ENCODE measurements at places on chromosomes 1 and 21.

DNA sequence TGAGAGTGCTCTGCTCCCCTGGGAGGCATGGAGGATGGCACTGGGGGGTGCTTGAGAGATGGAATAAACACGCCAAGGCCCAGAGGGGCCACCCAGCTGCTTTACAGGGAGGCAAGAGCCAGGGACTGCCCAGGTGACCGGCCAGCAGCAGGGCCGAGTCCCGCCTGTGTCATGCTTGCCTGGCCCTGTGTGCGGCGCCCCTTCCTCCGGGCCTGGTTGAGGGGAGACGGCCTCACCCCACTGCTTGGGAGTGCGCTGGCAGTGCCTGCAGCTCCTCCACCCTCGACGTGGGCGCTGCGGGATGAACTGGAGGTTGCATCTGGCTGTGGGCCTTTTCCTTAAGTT, 33.1 kb upstream of the COL6A2 start:
- DNase-seq, result no peak

DNA sequence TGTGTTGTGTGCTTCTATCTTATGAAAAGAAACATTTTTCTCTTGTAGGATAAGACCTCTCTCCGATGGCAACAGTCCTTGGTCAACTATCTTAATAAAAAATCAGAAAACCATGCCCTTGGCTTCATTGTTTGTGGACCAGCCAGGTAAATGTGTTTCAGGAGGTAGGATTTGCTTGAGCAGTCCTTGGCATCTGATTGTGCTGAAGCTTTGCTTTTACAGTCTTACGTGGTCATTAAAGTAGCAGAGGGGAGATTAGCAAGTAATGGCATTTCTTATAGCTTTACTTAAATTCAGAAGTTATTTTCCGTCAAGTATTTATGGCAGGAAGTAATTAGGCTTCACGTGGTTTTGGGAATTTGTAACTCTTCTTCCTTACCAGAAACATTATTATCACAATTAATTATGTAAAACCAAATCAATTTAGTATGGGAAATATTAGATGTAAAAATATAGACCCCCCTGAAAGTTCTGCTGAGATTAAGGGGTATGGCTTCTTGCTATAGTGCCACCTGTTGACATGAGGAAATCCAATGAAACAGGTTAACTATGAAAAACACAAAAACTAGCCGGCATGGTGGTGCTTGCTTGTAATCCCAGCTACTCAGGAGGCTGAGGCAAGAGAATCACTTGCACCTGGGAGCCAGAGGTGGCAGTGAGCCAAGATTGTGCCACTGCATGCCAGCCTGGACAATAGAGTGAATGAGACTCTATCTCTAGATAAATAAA, 49.0 kb downstream of the MAP3K21 start:
- no peak for DNase-seq

DNA sequence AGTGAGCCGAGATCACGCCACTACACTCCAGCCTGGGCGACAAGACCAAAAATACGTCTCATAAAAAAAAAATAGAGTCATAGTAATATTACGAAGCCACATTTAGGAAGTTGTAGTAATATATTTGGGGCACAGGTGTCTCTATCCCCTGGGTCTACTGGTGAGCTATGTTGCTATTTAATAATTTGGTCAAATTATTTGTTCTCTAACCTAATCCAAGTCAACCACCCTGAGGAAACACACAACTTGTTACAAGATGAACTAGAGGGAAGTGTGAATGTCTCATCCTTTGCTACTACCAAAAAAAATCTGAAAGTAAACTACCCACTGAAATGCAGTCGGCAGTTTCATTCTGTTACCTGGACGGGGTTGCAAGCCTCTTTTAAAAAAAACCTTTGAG, 35.3 kb downstream of the RGS8 start:
- DNase-seq, result no peak

- DNase-seq, result no peak
These were observed 51.0 kb downstream of the SGIP1 start for GRCh38 chr1:66585002-66585401.

- peak; percentile 3 for DNase-seq
These were observed 5.9 kb downstream of the BLACAT1 start for GRCh38 chr1:205449750-205450443.

- DNase-seq, result no peak
These were observed 573.3 kb downstream of the PTPRU start for GRCh38 chr1:29809446-29810120.

- no peak for DNase-seq
These were observed 23.8 kb downstream of the PTPRF start for GRCh38 chr1:43554444-43554992.

GRCh38 chr21:32132881-32133280, 146.0 kb downstream of the MIS18A start:
- DNase-seq, result no peak

DNA sequence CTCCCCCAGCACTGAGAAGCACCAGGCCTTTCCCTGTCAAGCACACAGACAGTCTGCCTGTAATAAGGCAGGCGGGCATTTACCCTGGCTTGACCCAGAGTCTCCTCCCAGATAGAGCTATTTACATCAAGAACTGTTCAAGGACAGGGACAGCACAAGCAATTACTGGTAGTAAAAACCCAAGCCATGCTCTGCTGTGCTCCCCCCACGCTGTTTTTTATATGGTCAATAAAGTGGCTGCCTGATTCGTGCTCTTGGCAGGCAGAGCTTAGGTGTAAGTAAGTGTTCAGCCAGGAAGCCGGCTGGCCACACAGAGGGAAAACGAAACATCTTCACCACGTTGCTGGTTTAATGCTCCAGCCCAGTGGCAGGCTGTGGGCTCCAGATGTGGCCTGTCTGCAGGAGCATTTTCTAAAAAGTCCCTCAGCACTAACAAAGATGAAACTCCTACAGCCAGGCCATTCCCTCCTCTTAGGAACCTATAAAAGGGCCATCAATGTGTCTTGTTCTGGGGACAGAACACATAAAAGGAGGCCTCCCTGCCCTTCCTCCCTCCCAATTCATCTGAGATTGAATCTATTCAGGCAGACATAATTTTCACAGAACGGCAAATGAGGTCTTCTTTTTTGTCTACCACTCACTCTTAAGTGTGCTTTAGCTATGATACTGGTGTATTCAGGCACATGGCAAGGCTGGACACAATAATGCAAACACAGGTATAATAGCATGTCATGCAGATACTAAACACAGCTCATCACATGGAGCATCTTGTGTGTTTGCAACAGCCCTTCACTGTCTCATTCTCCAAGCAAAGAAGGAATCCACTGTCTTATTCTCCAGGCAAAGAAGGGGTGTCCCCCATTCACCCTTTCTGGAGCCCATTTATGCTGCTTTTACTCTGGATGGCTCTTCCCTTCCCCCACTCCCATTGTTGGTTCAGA, 378.9 kb downstream of the HHAT start:
- DNase-seq, result no peak

- no peak for DNase-seq
These were observed 221.8 kb downstream of the NTNG1 start for GRCh38 chr1:107362468-107363140.

- DNase-seq, result no peak
These were observed 100.3 kb upstream of the BACE2 start for GRCh38 chr21:41067709-41068108.

DNA sequence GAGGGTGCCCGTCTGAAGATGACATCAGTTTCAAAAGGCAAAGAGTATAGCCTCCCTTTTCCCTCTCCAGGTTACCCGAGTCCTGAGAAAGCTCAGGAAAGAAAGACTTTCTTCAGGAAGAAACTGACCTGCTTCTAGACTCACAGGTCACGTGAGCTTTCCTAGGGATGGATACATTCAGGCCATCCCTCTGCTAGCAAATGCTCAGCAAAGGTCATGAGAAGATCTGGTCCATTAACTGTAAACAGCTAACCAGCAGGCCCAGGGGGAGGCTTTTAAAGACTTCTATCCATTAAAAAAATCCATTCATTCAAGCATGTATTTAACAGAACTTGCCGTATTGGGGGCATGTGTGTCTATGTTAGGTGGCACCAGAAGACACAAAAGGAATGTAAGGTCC, 605.5 kb downstream of the KIF26B start:
- DNase-seq, result no peak

GRCh38 chr1:164613176-164613575, 54.2 kb downstream of the PBX1 start:
- DNase-seq, result no peak

DNA sequence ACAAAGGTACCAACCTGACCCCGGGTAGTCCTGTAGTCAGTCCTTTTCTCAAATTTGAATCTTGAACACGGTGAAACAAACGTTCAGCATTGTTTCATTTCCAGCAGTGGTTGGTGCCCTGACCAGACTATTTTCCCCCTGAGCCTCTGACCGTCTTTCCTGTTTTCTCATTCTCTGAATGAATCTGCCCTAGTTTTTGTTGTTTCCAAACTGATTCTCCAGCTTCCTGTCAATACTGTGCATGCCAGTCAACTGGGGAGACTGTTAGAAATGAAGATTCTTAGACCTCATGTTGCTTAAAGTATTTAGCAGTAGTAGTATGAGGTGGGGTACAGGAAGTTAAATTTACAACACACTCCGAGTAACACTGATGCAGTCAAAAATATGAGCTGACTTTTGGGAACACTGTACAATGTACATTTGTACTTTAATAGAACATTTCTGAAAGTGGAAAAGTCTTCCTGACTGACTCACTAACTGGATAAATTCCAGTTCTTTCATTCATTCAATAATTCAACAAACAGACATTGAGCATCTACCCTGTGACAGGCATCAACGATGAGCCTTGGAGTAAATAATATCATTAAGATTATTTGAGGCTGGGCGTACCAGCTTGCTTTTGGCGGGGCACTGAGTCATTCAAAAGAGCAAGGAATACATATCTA, 26.0 kb upstream of the ZRANB2 start:
- DNase-seq, result no peak
